ENCODE measurements at places on chromosomes 7 and 10. TPM values are rescaled to one million over a fixed set of nuclear protein-coding genes. Genes with fewer than 3 reads are reported as not detected.
A peak's percentile ranks its signal among the peaks of the same experiment; 100 is the strongest.

DNA sequence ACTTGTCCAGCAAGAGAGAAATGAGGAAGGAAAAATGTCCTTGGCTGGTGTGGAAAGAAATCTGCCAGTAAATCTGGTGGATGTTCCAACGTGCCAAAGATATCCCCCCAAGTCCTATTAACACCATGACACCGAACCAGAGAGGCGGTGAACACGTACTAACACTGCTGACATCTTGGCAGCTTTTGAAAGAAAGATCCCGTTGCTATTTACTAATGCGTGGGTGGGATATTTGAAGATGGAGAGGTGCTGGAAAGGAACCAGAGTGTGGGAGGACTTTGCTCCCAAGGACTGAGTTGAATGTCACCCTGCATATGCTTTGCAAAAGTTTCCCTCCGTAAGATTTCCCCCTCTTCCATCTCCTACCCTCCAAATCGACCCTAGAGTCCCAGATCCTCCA, 7.9 kb downstream of the CCDC3 start:
- no peaks in the 10 kb centered on the region for H3K36me3 ChIP-seq
- H3K4me3 ChIP-seq, result no peak overlapping the region
- H3K4me1 ChIP-seq, result no peaks in the 10 kb centered on the region

DNA sequence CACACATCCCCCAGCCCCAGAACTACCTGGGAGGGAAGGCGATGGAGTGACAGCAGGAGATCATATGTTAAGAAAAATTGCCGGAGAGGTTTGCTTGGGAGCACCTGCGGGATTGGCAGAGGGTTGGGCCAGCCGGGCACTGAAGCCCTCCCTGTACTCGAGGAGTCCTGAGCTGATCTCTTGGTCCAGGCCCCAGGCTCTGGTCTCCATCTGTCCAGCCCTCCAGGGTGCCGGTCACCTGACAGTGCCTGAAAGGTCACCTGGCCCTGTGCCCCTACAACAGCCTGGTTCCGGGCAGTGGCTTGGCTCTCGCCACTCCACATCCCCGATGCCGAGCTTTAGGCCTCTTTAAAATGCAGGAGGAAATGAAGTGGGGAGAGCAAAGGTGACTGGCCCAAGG, 47.3 kb upstream of the PCBD1 start:
- no peak overlapping the region for H3K27ac ChIP-seq
- ATAC-seq, result no peak
- H3K27me3 ChIP-seq, result peaks cover 3% of the 10 kb centered on the region
- no peaks in the 10 kb centered on the region for H3K36me3 ChIP-seq

DNA sequence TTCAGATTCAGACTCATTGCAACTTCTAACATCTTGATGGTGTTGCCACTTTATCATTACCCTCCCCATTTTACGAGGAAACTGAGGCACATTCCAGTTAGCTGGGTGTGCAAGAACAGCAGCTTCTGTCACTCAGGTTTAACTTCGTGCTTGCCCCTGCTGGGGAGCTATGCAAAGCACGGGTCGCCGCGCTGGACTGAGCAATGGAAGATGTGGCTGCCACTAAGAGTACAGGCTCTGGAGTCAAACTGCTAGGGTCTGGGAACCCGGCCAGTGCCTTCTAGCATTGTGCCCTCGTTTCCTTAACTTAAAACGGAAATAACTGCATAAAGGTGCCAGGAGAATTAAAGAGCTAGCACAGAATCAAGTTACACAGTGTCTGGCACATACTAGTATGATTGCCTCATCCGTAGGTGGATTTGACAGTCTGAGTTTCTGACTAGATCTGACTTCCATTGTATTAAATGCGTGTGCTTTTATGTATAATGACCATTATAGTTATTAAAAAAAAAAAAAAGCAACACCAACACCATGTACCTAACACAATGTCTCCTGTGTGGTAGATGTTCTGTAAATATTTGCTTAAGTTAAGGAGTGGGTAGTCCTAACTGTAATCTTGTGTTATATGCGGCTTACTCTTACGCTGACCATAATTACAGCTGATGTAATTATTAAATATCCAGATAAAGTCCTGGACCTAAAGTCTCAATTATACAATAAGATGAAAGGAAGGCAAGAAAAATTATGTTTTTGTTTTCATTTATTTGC, 842 bp downstream of the ZNF22 start:
- ATAC-seq, result peak; percentile 81
- peak overlapping the region; percentile 85 for H3K27ac ChIP-seq
- peak overlapping the region; percentile 89 for H3K4me3 ChIP-seq
- H3K36me3 ChIP-seq, result peaks cover 39% of the 10 kb centered on the region
- H3K4me1 ChIP-seq, result peaks cover 14% of the 10 kb centered on the region
- no peaks in the 10 kb centered on the region for H3K27me3 ChIP-seq

GRCh38 chr7:157013101-157013500, 2.6 kb upstream of the MNX1 start:
- ATAC-seq, result no peak
- peaks cover 12% of the 10 kb centered on the region for H3K4me1 ChIP-seq
- H3K4me3 ChIP-seq, result no peak overlapping the region
- H3K36me3 ChIP-seq, result no peaks in the 10 kb centered on the region

- H3K4me1 ChIP-seq, result peaks cover 10% of the 10 kb centered on the region
- no peaks in the 10 kb centered on the region for H3K27me3 ChIP-seq
- peak overlapping the region; percentile 33 for H3K4me3 ChIP-seq
- no peaks in the 10 kb centered on the region for H3K36me3 ChIP-seq
- ATAC-seq, result peak; percentile 29
- H3K27ac ChIP-seq, result peak overlapping the region; percentile 44
These were observed 15.6 kb upstream of the CRHR2 start for GRCh38 chr7:30697719-30698460.

- H3K36me3 ChIP-seq, result no peaks in the 10 kb centered on the region
- no peak overlapping the region for H3K4me3 ChIP-seq
These were observed 142.2 kb upstream of the SEMA3A start for GRCh38 chr7:84336766-84337165.

DNA sequence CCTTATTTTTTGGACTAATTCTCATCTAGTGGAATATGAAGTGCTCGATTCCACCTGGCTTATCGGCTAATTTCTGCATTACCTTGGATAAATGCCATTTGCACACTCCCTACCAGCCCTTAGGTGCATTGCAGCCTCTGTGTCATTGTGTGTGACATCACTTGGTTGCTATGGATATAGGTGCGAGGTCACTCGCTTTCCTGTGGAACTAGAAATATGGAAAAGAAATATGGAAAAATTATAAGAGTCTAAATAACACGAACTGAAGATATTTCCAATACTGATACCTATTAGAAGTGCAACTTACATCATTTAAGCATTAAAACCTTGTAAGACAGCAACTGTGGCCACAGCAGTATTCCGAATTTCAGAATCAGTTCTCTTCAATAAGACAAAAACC, 2.0 kb downstream of the YWHAG start:
- peaks cover 70% of the 10 kb centered on the region for H3K36me3 ChIP-seq
- H3K27ac ChIP-seq, result peak overlapping the region; percentile 95
- H3K4me1 ChIP-seq, result peaks cover 36% of the 10 kb centered on the region
- H3K4me3 ChIP-seq, result peak overlapping the region; percentile 97

- H3K27me3 ChIP-seq, result no peaks in the 10 kb centered on the region
- no peaks in the 10 kb centered on the region for H3K36me3 ChIP-seq
These were observed 128.7 kb downstream of the AGMO start for GRCh38 chr7:15433151-15433550.

DNA sequence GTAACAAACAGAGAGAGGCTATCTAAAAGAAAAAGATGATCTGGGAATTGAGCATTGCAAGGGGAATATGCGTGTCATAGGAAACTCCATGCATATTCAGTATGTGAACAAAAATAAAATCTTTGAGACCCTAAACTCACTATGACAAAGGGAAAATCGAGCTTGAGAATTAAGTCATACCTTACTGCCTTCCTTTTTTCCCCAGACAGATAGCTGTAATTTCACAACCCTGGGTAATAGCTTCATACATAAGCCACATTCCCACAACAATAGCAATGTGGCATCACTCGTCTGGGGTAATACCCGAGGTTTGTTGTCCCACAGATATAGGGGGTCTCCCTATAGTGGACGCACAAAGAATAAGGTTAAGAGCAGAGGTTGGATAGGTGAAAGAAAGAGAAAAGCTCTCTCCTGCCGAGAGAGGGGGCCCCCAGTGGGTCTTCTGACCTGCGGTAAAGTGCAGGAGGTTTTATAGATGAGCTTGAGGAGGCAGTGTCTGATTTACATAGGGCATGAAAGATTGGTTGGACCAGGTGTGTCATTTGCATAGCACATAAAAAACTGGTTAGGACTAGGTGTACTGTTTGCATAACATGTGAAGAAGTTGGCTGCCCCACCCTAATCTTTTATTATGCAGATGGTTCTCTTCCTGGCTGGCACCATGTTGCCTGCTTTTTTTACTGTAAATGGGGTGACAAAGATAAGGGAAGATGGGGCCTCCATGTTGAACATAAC, 11.6 kb downstream of the CYP3A43 start:
- ATAC-seq, result no peak
- no peak overlapping the region for H3K27ac ChIP-seq
- H3K4me1 ChIP-seq, result peaks cover 4% of the 10 kb centered on the region
- H3K27me3 ChIP-seq, result no peaks in the 10 kb centered on the region

- H3K27ac ChIP-seq, result no peak overlapping the region
- no peak for ATAC-seq
- H3K4me3 ChIP-seq, result no peak overlapping the region
- H3K4me1 ChIP-seq, result peaks cover 17% of the 10 kb centered on the region
These were observed 108.1 kb upstream of the INSIG1 start for GRCh38 chr7:155189590-155189989.

DNA sequence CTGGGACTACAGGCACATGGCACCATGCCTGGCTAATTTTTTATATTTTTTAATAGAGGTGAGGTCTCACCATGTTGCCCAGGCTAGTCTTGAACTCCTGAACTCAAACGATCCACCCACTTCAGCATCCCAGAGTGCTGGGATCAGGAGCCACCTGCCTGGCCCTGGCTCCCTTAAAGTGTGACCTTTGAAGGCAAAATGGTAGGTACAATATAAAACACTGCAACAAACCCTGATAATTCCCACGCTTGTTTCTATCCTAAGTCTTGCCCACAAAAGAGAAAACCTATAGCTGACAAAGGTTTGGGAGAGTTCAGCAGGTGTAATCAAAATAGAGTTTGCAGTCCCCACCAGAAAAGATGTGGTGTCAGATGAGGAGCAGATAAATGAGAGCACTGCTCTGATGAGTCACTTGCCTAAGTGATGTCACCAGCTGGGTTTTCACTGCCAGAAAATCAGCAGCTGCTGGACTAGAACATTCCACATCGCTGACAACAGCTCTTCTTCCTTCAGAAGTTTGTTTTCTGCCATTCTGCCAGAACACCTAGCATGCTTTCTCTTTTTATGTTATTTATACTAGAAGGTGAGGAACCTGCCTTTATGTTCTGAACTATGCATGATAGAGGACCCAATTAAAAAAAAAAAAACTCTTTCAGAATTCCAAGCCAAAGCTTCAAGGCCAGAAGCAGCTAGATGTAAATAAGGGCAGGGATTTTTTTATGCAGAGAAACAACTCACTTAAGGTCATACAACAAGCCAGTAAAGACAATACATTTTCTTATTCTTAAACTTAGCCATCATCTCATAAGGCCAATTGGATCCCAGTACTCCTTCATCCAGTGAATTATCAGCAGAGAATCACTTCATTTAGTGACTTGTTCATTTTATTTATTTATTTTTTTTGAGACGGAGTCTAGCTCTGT, 18.0 kb downstream of the PURB start:
- no peaks in the 10 kb centered on the region for H3K27me3 ChIP-seq
- peak overlapping the region; percentile 35 for H3K4me3 ChIP-seq
- no peaks in the 10 kb centered on the region for H3K36me3 ChIP-seq
- ATAC-seq, result peak; percentile 96

BLNK gene
- total RNA-seq, result not detected

FGL2 gene
- 0.56 TPM for total RNA-seq

LIPJ gene
- not detected for total RNA-seq

EPO gene
- total RNA-seq, result not detected
